Muscle of leg (tissue), 16 donors: ENCODE measurements at places on chromosomes 6 and 20. TPM values are rescaled to one million over a fixed set of nuclear protein-coding genes. Genes with fewer than 3 reads are reported as not detected.

The BHLHE23 gene
- not detected for polyA plus RNA-seq

DNA sequence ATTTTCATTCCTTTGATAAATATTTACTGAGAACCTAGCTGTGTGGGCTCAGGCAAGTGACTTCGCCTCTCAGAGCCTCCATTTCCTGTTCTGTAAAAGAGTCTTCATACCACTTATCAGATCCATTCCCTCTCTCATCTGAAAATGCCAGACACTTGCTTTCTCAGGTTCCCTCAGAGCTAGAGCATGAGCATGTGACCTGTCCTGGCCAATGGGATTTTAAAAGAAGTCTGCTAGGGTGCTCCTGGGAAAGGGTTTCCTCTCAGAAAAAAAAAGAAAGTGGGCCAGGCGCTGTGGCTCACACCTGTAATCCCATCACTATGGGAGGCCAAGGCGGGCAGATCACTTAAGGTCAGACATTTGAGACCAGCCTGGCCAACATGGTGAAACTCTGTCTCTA lies 5.3 kb downstream of the KCNB1 start:
- no peak for DNase-seq

DNA sequence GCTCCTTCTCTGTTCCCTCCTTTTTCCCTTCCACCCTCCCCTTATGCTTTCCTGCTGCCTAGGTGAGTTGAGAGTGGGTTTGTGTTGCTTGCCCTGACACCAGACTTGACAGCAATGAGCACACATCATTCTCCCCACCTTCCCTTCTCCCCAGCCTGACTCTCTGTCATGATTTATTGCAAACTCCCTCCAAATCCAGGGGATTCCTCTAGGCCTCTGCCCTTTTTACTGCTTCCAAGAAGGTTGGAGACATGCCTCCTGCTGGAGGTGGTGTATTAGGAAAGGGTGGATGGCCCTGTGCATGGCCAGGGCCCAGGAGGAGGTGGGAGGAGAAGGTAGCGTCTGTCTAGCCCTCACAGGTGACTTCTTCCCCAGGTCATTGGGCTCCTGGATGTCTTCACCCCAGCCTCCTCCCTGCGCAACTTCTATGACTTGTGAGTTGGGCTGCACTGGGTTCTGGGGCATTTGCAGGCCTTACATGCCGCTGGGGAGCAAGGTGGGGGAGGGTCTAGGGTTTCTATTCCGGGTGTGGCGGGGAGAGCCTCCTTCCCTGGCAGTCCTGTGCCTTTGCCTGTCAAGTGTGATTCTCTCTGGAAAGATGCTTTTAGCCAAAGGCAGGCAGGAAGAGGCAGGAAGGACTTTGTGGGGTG lies 2.1 kb downstream of the MAPK13 start:
- no peak for DNase-seq

The EPPIN gene
- not detected for polyA plus RNA-seq

DNA sequence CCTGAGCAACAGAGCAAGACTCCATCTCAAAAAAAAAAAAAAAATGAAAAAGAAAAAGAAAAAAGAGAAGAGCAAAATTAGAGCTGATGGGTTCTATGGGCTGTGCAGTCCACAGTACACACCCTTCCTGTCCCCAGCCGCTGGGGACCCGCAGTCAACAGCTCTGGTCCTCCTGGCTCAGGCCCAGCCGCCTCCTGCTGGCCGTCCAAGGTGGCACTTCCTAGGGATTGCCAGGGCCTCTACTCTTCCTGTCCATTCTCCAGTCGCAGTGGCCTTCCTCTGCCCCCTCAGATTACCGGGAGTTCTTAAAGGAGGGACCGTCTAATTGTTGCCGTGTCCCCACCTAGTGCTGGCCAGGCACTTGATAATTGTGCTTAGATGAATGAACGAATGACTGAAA lies 41.7 kb downstream of the TMEM242 start:
- no peak for DNase-seq
